Left renal pelvis (tissue), 4 donors: ENCODE measurements at places on chromosomes 1 and 21.

DNA sequence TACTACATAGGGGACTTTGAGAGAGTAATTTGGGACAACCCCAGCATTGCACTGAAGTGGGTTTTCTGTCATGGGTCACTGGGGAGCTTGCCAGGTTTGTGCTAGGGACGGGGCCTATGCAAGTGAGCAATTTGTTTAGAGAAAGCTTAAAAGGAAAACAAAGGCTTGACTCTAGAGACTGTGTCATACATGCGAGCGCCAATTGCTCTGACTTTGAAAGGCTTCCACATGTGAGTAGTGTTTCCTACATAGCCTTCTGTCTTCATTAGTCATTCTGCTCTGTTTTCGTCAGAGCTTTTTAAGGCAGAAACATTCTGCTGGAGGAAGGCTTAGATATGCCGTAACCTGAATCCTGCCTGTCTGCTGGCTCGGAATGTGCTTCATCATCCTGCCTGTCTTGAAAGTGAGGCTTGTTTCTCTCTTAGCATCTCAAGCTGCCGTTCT lies 28.4 kb downstream of the TRIM45 start:
- DNase-seq = no peak

GRCh38 chr1:98177751-98178150 lies 256.9 kb upstream of the DPYD start:
- no peak for DNase-seq

DNA sequence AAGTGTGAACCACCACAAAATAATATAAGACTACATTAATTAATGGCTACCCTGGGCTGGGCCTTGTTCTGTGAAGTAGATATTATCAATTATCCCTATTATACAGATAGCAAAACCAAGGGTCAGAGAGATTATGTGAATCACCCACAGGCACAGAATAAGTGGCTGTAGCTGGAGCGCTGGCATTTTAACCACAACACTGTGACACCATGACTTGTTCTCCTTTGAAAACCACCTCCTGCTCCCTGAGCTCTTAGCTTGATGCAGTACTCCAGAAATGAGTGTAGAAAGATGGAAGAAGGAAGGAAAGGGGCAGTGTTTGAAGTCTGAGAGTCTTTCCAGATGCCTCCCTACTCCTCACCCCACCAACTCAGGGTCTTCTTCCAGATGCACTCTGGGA lies 29.5 kb upstream of the JUN start:
- no peak for DNase-seq

DNA sequence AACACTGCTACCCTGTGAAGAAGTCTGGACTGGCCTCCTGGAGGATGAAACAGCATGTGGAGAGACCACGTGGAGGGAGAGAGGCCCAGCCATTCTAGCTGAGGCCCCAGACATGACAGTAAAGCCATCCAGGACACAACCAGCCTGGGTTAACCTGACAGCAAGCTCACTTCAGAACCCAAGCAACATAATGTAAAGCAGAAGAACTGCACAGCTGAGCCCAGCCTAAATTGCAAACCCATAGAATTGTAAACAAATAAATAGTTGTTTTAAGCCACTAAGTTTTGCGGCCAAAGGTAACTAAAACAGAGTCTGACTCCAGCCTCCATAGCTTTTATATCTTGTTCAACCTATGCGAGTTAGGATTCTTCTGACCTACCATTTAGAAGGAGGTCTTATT lies 97.2 kb upstream of the L1TD1 start:
- DNase-seq = no peak
